ENCODE measurements at places on chromosomes 1 and 21. TPM values are rescaled to one million over a fixed set of nuclear protein-coding genes. Genes with fewer than 3 reads are reported as not detected.

GRCh38 chr1:61049850-61050540 is 32.4 kb upstream of the NFIA start:
- no peak overlapping the region for H3K27ac ChIP-seq
- peaks cover 11% of the 10 kb centered on the region for H3K4me1 ChIP-seq
- peaks cover 56% of the 10 kb centered on the region for H3K27me3 ChIP-seq

DNA sequence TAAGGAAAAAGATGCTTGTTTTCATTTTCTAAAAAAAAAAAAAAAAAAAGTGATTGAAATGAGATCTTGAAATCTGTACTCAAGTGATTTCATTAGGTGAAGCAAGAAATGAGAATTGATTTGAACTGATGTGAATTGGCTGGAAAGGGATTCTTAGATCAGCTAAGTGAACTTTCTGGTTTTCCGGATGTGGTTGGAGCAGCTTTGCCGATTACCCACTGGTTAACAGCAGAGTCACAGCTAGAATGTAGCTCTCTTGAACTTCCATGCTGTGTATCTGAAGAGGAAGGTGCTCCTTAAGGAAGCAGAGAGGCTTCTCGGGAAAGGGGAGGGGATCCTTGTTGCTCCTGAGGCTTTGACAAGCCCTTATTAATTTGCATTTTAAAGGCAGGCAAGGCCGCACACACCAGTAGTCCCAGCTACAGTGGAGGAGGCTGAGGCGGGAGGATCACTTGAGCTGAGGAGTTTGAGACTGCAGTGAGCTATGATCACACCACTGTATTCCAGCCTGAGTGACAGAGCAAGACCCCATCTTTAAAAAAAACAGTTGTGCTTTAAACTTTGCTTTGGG is 28.7 kb upstream of the PWP2 start:
- DNase-seq: no peak
- peaks cover 40% of the 10 kb centered on the region for H3K4me1 ChIP-seq
- H3K36me3 ChIP-seq: peaks cover 83% of the 10 kb centered on the region
- no peak overlapping the region for H3K4me3 ChIP-seq
- no peaks in the 10 kb centered on the region for H3K27me3 ChIP-seq

GRCh38 chr1:205300149-205300548 is 21.4 kb downstream of the NUAK2 start:
- DNase-seq: no peak
- H3K27ac ChIP-seq: no peak overlapping the region
- peaks cover 14% of the 10 kb centered on the region for H3K36me3 ChIP-seq

GRCh38 chr1:43985984-43986595 is 5.3 kb upstream of the CCDC24 start:
- peaks cover 3% of the 10 kb centered on the region for H3K4me1 ChIP-seq
- no peaks in the 10 kb centered on the region for H3K27me3 ChIP-seq
- H3K4me3 ChIP-seq: no peak overlapping the region
- DNase-seq: no peak
- H3K36me3 ChIP-seq: peaks cover 19% of the 10 kb centered on the region

- no peaks in the 10 kb centered on the region for H3K36me3 ChIP-seq
- no peak overlapping the region for H3K4me3 ChIP-seq
- H3K27ac ChIP-seq: no peak overlapping the region
- peaks cover 18% of the 10 kb centered on the region for H3K27me3 ChIP-seq
- DNase-seq: no peak
Observed at GRCh38 chr1:88466899-88467580, 217.0 kb upstream of the PKN2 start.

DNA sequence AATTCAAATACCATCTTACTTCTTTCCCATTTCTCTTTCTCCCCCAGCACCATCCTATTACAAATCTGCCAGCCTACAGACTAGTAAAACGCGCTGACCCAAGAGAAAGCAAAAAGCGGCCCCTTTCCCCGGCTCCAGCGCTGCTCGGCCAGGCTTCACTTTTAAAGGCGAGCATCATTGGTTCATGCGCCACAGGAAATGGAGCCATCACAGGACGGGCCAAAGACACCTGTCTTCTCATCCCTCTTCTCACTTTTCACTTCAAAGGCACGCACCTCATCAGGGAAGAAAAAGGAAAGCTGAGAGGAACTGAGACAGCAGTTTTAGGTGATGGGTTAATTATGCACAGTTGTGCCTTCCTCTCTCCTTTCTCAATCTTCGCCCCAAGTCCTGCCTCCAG is 664.2 kb upstream of the USP24 start:
- no peaks in the 10 kb centered on the region for H3K4me1 ChIP-seq
- no peak overlapping the region for H3K27ac ChIP-seq
- H3K36me3 ChIP-seq: no peaks in the 10 kb centered on the region
- no peak overlapping the region for H3K4me3 ChIP-seq
- no peaks in the 10 kb centered on the region for H3K27me3 ChIP-seq

GRCh38 chr1:68321084-68321685 is 88.9 kb upstream of the WLS start:
- no peaks in the 10 kb centered on the region for H3K27me3 ChIP-seq
- H3K36me3 ChIP-seq: no peaks in the 10 kb centered on the region
- H3K4me1 ChIP-seq: no peaks in the 10 kb centered on the region
- DNase-seq: no peak

GRCh38 chr1:227303662-227304061 is 14.6 kb downstream of the CDC42BPA start:
- no peaks in the 10 kb centered on the region for H3K4me1 ChIP-seq
- no peak for DNase-seq
- H3K36me3 ChIP-seq: no peaks in the 10 kb centered on the region
- H3K4me3 ChIP-seq: no peak overlapping the region

- H3K36me3 ChIP-seq: no peaks in the 10 kb centered on the region
- peaks cover 11% of the 10 kb centered on the region for H3K4me1 ChIP-seq
- no peak overlapping the region for H3K27ac ChIP-seq
- no peak for DNase-seq
Observed at GRCh38 chr1:55333461-55333860, 118.3 kb upstream of the USP24 start.

DNA sequence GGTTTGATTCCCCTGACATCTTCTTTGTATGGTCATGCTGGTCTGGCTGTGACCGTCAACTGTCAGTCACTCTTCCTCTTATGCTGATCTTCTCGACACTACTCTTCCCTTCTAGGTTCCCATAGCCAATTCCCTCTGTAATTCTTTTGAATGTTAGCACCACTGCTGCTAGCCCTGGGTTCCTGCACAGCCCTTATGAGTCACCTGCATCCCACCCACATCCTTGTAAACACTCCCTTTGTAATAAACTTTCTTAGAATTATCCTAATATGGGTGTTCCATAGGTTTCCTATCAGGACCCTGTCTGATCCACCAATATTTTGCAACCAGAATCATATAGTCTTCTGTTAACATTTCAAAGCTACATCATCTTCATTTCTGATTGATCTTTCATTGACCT is 37.1 kb downstream of the JUN start:
- H3K4me3 ChIP-seq: no peak overlapping the region
- peaks cover 18% of the 10 kb centered on the region for H3K27me3 ChIP-seq
- peaks cover 7% of the 10 kb centered on the region for H3K4me1 ChIP-seq
- H3K27ac ChIP-seq: no peak overlapping the region
- H3K36me3 ChIP-seq: no peaks in the 10 kb centered on the region

DNA sequence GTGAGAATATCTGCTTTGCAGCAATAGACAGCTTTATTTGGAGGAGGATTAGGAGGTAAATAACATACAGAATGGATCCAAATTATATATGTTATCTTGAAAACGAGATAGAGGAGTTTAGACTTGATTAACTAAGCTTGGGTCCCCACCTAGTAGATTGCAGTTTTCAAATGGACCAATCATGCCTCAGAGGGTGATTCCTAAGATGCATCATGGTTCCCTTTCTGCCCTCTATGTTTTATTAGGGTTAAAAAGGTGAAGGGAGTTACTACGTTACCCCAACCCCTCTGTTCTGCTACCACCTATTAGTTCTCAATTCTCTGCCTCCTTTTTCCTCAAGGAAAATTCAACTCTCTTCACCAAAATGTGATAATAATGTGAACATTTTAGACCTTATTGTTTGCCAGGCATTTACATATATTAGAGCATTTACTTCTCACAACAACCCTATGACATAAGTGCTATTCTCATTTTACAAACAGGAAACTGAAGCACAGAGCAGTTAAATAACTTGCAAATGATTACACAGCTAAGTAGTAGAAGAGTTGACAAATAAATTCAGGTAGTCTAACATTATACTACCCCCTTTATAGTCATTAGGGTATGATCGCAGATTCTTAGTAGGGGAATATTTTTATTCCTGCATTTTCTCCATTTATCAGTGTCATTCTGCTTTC is 23.4 kb upstream of the PGM1 start:
- peaks cover 11% of the 10 kb centered on the region for H3K36me3 ChIP-seq
- no peaks in the 10 kb centered on the region for H3K27me3 ChIP-seq
- no peaks in the 10 kb centered on the region for H3K4me1 ChIP-seq
- H3K4me3 ChIP-seq: no peak overlapping the region

DNA sequence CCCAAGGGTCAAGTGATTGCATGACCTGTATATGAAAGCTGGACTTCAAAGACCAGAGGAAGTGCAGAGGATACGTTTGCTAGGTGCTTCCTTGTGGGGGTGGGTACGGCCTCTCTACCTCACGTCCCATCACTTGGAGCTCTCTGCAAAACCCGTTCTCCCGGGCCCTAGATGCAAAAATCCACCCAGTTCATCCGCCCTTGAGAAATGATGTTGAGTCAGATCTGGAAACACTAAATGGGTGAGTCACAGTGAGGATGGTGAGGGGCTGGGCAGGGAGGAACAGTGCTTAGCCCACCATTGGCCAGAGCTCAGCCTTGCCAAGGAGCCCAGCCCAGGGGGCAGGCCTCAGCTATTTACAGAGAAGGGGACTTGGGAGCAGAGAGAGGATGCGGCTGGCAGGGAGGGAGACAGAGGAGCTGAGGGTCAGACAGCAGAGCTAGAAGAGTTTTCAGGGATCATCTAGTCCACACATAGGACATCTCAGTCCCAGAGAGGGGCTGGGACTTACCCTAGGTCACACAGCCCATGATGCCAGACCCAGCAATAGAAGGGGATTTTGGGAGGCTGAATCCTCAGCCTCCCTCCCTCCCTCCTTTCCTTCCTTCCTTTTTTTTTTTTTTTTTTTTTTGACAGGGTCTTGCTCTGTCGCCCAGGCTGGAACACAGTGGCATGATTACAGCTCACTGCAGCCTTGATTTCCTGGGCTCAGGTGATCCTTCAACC is 14.6 kb downstream of the ARHGEF10L start:
- no peak for DNase-seq
- peaks cover 5% of the 10 kb centered on the region for H3K27me3 ChIP-seq
- H3K4me3 ChIP-seq: no peak overlapping the region

DNA sequence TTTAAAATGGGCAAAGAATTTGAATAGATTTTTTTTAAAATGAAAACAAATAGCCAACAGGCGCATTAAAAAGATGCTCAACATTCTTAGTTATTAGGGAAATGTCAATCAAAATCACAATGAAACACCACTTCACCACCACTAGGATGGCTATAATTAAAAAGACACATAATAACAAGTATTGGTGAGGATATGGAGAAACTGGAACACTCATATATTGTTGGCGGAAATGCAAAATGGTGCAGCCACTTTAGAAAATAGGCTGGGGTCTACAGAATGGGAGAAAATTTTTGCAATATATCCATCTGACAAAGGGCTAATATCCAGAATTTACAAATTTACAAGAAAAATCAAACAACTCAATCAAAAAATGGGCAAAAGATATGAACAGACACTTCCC is 107.8 kb upstream of the FOXD3 start:
- no peak overlapping the region for H3K27ac ChIP-seq
- no peaks in the 10 kb centered on the region for H3K36me3 ChIP-seq

- peak overlapping the region; percentile 75 for H3K27ac ChIP-seq
- H3K4me3 ChIP-seq: peak overlapping the region; percentile 44
Observed at GRCh38 chr1:26378088-26378878, 5.7 kb upstream of the ZNF683 start.

DNA sequence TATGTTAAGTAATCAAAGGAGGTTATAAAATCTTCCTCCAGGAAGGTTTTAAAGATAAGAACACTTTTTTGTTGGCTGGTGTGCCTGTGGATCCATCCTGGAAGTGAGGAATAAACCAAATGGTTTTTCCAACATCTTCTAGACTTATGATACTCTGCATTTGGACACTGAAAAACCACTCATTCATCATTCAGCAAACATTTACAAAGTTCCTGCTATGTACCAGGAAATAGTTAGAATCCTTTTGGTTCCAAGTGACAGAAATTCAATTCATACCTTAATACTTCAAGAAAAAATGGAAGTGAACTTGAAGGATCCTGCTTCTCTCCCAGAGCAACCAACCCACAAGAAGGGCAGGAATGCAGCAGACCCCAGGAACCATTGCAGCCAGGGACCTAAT is 39.6 kb upstream of the PIGC start:
- no peaks in the 10 kb centered on the region for H3K36me3 ChIP-seq
- H3K27me3 ChIP-seq: peaks cover 27% of the 10 kb centered on the region
- H3K4me3 ChIP-seq: no peak overlapping the region
- no peak overlapping the region for H3K27ac ChIP-seq
- peaks cover 6% of the 10 kb centered on the region for H3K4me1 ChIP-seq
- no peak for DNase-seq

DNA sequence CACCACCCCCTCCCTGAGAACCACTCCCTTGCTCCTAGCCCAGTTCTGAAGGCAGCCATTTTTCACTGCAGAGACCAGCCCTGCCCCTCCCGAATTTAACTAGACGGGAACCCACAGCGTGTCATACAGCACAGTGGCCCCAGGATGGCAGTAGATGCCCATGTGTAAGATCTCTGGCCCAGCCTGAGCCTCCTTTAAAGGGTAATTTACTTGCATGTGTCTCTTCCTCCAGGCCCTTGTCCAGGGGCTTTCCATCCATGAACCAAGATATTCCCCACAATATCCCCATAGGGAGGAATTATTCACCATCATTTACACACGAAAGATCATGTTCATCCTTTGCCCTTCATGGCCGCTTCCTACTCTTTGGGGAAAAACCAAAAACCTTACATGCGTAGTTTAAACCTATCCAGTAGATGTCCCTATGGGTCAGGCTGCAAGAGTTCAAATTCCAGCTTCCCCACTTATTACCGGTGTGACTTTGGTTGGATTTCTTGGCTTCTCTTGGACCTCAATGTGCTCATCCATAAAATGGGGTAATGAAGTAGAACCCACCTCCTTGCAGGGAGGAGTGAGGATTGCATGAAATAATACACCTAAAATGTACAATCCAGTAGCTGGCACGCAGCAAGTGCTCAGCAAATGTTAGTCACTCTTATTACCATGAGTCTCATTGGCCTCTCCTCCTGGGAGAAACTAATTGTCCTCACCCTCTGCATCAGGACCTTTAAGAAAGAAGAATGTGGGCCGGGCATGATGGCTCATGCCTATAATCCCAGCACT is 4.0 kb upstream of the LACTBL1 start:
- peaks cover 3% of the 10 kb centered on the region for H3K4me1 ChIP-seq
- H3K4me3 ChIP-seq: no peak overlapping the region
- no peaks in the 10 kb centered on the region for H3K36me3 ChIP-seq
- DNase-seq: peak; percentile 34

GRCh38 chr1:227855687-227856086 is 40.2 kb downstream of the PRSS38 start:
- H3K36me3 ChIP-seq: no peaks in the 10 kb centered on the region
- no peak overlapping the region for H3K4me3 ChIP-seq
- H3K27ac ChIP-seq: no peak overlapping the region
- no peaks in the 10 kb centered on the region for H3K27me3 ChIP-seq

AMY1B gene
- not detected for total RNA-seq

CR1L gene
- total RNA-seq: not detected

SPRR2E gene
- total RNA-seq: not detected

YTHDF2 gene
- total RNA-seq: 88.2 TPM

MTHFR gene
- total RNA-seq: 21.4 TPM

CRYAA gene
- not detected for total RNA-seq

Measured in activated T-helper 2 cell treated with anti-CD3 and anti-CD28 coated beads, Interferon-gamma antibody, Interleukin-2, Interleukin-4, amounts not matched to agents 10 μg/mL and 5 μg/mL and 100 μg/mL, durations not matched to agents 14 hours and 24 hours and 36 hours (primary cell).